ENCODE measurements at places on chromosomes 13 and 19. TPM values are rescaled to one million over a fixed set of nuclear protein-coding genes. Genes with fewer than 3 reads are reported as not detected.

DNA sequence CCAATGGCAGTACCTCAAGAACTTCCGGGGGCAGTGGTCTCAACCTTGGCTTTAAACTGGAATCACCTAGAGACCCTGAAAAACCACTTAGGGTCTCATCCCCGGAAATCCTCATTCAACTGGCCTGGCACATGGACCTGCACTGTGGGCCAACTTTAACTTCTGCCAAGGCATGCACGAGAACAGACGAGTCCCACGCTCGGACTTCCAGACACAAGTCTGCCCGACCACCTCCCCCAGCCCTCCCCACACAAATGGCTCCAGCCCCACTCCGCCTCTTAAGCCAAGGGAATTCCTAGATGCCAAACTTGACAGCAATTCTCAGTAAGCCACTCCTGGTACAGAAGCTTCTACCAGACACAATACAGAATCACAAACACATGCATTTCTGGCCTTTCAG lies 114.0 kb downstream of the STK24 start:
- H3K27me3 ChIP-seq: no peaks in the 10 kb centered on the region
- no peaks in the 10 kb centered on the region for H3K36me3 ChIP-seq
- H3K27ac ChIP-seq: no peak overlapping the region
- H3K4me3 ChIP-seq: no peak overlapping the region
- DNase-seq: no peak

GRCh38 chr13:39272994-39273393 lies 234.7 kb downstream of the NHLRC3 start:
- no peak overlapping the region for H3K4me3 ChIP-seq
- DNase-seq: no peak
- H3K36me3 ChIP-seq: no peaks in the 10 kb centered on the region
- H3K27ac ChIP-seq: no peak overlapping the region
- no peaks in the 10 kb centered on the region for H3K4me1 ChIP-seq

- H3K36me3 ChIP-seq: no peaks in the 10 kb centered on the region
- H3K4me1 ChIP-seq: no peaks in the 10 kb centered on the region
- H3K27me3 ChIP-seq: no peaks in the 10 kb centered on the region
- no peak overlapping the region for H3K4me3 ChIP-seq
- DNase-seq: no peak
- no peak overlapping the region for H3K27ac ChIP-seq
Measured at GRCh38 chr13:65623148-65623547, 1607.0 kb downstream of the PCDH9 start.

GRCh38 chr19:42850981-42851717 lies 28.4 kb downstream of the PSG1 start:
- no peaks in the 10 kb centered on the region for H3K27me3 ChIP-seq
- peak; percentile 67 for DNase-seq
- H3K27ac ChIP-seq: peak overlapping the region; percentile 72
- no peaks in the 10 kb centered on the region for H3K4me1 ChIP-seq
- H3K4me3 ChIP-seq: no peak overlapping the region
- no peaks in the 10 kb centered on the region for H3K36me3 ChIP-seq

The EPS8L1 gene
- total RNA-seq: 2.5 TPM
